RWPE1 (cell line): ENCODE measurements at places on chromosomes 2 and 18.

DNA sequence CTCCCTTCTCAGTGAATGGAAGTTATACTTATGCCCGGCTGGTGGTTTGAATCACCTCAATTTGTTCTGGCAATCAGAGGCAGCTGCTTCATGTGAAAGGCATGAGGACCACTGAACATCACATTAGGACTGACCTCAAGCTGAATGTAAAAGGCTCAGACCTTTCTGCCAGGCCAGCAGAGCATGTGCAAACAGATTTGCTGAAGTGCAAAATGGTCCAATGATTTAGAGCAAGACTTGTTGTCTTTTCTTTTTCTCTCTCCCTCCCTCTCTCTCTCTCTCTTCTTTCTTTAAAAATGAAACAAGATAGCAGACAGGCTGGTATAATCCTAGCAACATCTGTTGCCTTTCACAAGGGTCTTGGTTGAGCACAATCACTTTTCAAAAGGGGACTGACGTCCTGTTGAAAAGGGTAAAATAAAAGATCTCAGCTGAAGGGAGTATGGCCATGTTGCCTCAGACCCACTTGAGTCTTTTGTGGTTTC, 13.3 kb upstream of the CDH7 start:
- no peak for DNase-seq

- DNase-seq = no peak
Observed at GRCh38 chr18:36775396-36775795, 53.4 kb downstream of the TPGS2 start.

GRCh38 chr2:39424951-39425350, 12.1 kb downstream of the MAP4K3 start:
- no peak for DNase-seq

DNA sequence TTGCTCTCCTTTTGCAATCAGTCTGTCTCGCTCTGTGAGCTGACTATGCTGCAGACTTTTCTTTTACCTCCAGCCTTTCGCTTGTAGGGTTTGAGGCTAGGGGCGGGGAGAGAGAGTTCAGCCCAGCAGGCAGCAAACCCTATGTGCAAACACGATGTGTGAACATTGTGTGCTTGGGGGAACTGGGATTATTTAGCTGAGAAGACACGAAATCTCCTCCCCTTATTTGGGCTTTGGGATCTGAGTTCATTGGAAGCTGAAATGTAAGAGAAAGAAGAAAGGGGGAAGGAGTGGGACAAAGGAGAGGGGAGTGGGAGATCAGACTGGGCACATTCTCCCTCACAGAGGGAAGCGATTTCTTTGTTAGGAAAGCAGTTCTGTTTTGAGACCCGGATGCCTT, 189.6 kb upstream of the TNP1 start:
- DNase-seq = no peak

DNA sequence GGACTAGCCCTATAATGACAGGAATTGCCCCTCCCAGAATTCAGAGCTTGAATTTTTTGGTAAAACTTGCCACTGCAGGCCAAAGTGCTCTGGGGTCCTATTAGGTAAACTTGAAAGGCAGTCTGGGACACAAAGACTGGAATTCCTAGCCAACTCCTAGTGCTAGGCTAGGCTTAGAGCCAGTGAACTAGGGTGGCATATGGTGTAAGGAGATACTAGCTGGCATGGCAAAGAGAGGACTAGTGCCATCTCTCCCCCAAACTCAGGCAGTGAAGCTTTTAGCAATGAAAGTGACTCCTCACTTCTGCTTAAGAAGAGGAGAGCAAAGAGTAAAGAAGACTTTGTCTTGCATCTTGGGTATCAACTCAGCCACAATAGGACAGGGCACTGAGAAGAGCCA, 410.5 kb upstream of the CNTNAP5 start:
- DNase-seq = no peak
